ENCODE measurements at places on chromosomes 6 and 20.

DNA sequence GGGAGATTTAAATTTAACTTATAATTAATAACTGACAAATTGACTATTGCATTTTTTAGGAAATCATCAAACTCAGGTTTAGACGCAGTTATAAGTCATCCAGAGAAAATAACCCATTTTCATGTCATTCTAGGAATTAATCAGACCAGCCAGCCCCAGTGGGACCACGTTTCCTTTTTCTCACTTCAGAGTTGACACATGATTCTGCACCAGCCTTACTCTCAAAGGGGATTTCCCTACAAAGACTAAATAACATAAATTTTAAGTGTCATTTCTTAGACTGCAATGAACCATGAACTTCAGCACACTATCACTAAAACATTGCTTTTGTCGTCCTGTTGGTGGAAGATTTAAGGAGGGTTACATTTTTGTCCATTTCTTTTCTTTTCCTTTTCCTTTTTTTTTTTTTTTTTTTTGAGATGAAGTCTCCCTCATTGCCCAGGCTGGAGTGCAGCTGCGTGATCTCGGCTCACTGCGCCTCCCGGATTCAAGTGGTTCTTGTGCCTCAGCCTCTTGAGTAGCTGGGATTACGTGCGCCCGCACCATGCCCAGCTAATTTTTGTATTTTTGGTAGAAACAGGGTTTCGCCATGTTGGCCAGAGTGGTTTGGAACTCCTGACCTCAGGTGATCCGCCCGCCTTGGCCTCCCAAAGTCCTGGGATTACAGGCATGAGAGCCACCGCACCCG lies 3.6 kb downstream of the IPCEF1 start:
- DNase-seq: peak; percentile 55

GRCh38 chr6:77337392-77337791 lies 125.9 kb downstream of the HTR1B start:
- DNase-seq: no peak

GRCh38 chr6:13575377-13575775 lies 975 bp downstream of the SIRT5 start:
- DNase-seq: no peak

- DNase-seq: no peak
Measured at GRCh38 chr20:59013959-59014608, 5.1 kb upstream of the TUBB1 start.

DNA sequence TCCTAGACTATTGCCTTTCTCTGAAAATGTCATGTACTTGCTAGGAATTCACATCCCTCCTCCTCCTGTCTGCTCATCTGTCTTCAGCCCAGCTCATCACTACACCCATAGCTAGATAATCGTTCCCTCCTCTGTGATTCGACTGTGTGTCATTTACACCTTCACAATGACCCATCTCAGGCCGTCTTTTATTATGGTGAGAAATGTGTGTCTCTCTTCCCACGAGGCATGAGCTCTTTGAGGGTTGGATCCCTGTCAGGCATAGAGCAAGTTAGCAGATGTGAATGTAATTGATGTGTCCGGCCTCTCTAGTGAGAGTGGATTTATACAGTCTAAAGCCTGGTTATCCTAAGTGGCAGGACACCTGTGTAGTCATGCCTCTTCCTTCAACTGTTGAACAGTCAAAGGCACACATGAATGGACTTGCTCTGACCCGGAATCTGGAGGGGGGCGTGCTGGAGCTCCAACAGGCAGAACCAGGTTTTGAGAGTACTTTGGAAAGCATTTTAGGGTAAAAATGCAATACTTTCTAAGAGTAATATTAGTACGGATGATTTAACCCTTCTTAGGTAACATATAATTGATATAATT lies 182.1 kb downstream of the UTRN start:
- DNase-seq: no peak

DNA sequence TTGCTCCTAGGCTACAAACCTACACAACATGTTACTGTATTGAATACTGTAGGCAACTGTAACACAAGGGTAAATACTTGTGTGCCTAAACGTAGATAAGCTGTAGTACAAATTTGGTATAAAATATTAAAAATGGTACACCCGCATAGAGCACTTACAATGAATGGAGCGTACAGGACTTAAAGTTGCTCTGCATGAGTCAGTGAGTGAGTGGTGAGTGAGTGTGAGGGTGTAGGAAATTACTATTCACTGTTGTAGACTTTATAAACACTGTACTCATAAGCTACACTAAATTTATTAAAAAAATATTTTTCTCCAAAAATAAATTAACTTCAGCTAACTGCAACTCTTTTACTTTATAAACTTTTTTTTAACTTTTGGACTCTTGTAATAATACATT lies 391.6 kb downstream of the ADGRB3 start:
- DNase-seq: no peak

- no peak for DNase-seq
Measured at GRCh38 chr6:110858016-110858415, 16.6 kb upstream of the AMD1 start.

DNA sequence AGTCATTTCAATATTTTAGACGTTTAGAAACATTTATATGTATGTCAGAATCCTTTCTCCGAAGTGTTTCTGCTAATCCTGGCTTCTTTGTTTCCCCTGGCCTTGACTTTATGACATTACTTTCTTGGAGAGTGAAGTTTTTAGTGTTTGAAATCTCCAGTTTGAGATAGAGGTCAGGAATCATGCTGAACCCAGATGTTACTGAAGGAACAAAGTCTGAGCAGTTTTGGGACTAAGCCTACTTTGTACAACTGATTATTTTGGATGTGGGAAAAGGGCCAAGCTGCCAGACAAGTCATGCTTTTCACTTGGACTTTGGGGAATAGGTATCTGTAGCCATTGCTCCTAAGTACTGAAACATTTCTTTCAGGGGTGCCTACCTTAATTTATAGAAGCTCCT lies 2.3 kb downstream of the RNF144B start:
- no peak for DNase-seq

DNA sequence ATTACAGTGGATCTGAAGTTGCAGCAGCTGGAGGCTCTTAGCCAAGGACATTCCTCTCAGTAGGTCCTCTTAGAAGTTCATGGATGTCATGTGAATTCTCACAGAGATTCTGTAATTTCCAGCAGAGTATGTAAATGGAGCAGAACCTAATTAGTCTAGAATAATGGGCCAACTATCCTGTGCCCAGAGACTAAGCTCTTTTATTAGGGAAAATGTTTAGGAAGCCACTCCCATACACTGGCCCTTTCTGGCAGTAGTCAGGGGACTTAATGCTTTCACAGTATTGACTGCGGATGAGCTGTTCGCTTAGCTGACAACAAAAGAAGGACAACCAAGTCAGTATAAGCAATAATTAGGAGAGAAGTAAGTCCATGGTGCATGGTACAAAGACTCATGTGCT lies 43.8 kb upstream of the KIF16B start:
- no peak for DNase-seq

DNA sequence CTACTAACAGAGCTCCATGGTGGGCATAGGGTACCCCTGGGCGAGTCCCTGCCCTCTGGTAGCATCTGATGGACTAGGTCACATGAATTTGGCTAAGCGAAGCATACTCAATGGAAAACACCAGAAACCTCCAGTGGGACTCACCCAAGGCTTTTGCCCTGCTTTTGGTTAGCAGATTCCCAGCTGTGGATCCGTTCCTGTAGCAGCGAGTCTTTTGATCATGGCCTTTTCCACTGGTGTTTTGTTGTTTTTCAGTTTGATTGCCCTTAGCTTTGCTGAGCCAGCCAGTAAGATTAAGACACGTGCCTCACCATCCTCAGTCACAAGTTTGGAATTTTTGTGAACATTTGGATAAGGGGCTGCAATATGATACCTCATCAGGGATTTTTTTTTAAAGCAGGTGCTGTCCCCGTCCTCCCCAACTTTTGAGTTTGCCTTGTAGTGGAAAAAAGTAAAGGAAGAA lies 8.0 kb downstream of the TNFAIP3 start:
- DNase-seq: no peak

- no peak for DNase-seq
Measured at GRCh38 chr6:3364391-3364790, 92.5 kb downstream of the SLC22A23 start.

DNA sequence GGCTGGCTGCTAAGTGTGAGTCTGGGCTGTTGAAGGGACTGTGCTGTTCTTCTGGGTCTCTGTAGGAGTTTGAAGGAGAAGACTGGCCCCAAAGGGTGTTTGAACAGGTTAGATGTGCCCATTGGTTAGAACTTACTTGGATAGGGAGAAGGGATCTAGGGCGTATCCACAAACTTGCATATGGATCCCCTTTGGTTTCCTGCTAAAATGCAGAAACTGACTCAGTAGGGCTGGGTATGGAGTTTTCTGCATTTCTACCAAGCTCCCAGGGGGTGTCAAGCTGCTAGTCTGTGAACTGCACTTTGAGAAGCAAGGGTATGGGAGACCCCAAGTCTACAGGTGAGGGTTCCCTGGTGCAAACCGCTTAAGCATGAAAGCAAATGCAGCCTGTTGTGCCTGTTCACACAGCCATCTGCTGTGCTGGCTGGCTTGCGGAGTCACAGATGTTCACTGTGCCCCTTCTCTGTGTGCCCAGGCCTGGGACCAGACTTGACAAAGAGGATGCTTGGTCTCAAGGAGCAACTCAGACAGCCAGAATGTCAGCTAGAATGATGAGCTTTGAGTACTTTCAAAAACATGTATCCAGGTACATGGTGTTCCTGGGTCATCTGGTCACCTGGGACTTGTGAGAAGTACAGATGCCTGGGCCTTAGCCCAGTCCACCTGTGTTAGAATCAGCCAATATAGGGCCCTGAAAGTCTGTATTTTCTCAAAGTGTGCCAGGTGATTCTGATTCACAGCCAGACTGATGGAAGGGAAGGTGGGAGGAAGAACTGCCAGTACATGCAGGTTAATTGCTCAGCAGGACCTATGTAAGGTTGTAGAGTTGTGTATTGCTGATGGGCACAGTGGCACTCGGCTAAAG lies 7.4 kb downstream of the PPP1R16B start:
- no peak for DNase-seq

- no peak for DNase-seq
Measured at GRCh38 chr20:2002365-2002764, 8.5 kb upstream of the PDYN start.

- DNase-seq: no peak
Measured at GRCh38 chr20:40050596-40050995, 638.4 kb downstream of the MAFB start.

- DNase-seq: no peak
Measured at GRCh38 chr6:92354270-92354829, 1065.0 kb downstream of the EPHA7 start.

GRCh38 chr6:42251911-42252637 lies 34.4 kb upstream of the MRPS10 start:
- DNase-seq: no peak

GRCh38 chr6:150236114-150236513 lies 93.3 kb downstream of the PPP1R14C start:
- DNase-seq: no peak

DNA sequence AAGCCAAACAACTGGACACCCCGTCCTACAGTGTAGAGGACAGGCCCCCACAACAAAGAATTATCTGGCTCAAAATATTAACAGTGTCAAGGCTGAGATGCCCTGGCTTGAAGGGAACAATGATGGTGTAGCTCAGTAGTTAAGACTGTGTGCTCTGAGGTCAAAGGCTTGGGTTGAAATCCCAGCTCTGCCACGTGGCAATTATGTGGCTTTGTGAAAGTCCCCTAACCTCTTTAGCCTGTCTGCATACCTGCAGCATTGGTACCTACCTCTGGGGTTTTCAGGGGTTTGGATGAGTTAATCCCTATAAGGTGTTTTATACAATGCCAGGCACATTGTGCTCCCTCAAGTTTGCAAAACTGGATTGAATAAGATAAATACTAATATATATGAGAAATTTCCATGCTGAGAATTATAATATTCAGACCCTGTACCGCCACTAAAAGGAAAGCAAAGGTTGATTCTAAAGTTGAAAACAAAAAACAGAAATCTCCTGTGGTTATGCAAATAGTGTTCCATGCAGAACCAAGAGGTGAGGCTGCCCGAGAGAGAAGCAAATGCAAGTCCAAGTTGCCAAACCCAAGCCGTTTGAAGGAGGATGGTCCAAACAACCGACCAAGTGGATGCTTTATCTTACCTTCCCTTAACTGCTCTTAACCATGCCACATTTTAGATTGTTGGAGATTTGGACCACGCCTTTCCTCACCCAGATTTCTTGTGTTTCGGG lies 199.8 kb downstream of the NFATC2 start:
- DNase-seq: no peak

DNA sequence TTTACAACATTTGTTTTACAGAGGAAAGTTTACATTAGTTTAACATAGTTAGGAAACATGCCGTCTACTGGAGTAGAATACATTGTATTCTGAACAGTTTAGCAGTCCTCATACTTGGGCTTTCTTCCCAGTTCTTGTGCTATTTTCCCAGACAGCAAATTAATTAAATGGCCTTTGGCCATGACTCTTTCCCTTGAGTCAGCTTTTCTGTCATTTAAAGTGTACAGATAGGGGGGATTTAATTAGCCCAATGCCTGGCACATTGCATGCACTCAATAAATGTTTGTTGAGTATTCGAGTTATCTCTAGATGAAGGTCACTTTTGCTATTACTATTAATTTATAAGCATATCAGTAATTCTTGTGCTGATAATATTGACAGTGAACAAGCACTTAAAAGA lies 1.6 kb downstream of the TMEM244 start:
- DNase-seq: no peak

DNA sequence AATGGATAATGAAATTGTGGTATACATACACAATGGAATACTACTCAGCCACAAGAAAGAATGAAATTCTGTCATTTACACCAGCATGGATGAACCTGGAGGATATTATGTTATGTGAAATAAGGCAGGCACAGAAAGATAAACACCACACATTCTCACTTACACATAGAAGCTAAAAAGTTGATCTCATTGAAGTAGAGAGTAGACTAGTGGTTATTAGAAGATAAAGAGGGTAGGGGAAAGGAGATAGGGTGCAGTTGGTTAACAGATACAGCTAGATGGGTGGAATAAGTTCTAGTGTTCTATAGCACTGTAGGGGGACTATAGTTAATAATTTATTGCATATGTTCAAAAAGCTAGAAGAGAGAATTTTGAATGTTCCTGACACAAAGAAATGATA lies 25.5 kb upstream of the LTV1 start:
- DNase-seq: no peak

- no peak for DNase-seq
Measured at GRCh38 chr6:92756912-92757311, 662.4 kb downstream of the EPHA7 start.

DNA sequence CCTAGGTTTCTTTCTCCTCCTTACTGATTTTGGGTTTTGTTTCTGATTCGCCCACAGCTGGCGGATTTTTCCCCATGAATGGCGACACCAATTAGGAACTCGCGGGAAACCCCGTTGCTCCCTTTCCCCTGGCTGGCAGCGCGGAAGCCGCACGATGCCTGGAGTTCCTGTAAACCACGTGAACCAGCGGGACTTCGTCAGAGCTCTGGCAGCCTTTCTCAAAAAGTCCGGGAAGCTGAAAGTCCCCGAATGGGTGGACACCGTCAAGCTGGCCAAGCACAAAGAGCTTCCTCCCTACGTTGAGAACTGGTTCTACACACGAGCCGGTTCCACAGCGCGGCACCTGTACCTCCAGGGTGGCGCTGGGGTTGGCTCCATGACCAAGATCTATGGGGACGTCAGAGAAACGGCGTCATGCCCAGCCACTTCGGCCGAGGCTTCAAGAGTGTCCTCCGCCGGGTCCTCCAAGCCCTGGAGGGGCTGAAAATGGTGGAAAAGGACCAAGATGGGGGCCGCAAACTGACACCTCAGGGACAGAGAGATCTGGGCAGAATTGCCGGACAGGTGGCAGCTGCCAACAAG lies 3.2 kb upstream of the SEC23B start:
- no peak for DNase-seq

- no peak for DNase-seq
Measured at GRCh38 chr6:3371222-3371949, 85.5 kb downstream of the SLC22A23 start.

All from stimulated activated effector memory CD8-positive, alpha-beta T cell treated with anti-CD3 and anti-CD28 coated beads, Interleukin-12 subunit alpha, Interleukin-12 subunit beta, amount 100 ng/mL, for 72 hours (primary cell).